ENCODE measurements at places on chromosomes 4 and X. TPM values are rescaled to one million over a fixed set of nuclear protein-coding genes. Genes with fewer than 3 reads are reported as not detected.

DNA sequence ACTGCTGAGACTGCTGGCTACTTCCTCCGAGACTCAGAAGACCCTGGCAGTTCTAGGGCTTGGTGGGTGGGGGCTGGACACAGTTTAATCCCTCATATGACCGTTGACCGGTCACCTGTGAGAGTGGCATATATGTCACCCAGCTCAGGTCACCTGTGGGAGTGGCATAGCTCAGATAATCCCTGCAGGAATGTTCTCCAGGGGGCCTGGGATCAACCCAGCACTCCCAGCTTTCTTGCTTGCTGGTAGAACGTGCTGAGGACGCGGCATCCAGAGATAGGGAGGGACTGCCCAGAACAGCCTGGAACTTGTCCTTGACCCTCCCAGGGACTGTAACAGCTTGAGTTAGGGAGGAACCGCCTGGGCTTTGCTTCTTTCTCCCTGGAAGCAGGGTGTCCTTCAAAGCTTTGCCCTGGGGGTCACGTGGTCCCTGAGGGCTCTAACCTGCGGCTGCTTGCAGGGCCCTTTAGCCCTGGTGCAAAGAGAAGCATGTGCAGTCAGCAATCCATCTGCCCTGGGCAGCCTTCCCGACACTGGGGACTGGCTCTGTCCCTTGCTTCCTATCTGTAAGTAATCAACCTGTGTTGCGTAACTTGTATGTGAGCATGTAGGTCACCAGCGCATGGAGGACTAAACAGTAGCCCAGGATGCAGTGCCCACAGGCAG lies 55.3 kb downstream of the ZFYVE28 start:
- DNase-seq, result no peak

DNA sequence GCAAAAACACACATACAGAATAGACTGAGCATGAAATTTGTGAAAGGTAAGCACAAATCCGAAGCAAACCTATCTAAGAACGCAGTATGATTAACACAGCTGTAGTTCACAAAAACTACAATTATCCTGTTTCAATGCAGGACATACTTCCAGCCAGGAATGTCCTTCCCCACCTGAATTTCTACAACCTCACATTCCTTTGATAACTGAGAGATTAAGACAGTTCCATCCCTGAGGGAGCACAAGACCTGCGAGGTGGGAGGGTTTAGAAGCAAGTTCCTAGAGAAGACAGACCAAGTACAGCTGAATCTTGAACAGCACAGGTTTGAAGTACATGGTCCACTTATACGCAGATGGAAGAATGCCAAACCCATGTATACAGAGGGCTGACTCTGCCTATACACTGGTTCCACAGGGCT lies 10.6 kb downstream of the ABCG2 start:
- no peak for DNase-seq

Gene S100G
- not detected for total RNA-seq

Gene NHSL2
- total RNA-seq, result 13.3 TPM

Gene GPRASP1
- total RNA-seq, result 4.0 TPM

Gene FDCSP
- not detected for total RNA-seq

Gene NSUN7
- total RNA-seq, result 1.7 TPM

DNA sequence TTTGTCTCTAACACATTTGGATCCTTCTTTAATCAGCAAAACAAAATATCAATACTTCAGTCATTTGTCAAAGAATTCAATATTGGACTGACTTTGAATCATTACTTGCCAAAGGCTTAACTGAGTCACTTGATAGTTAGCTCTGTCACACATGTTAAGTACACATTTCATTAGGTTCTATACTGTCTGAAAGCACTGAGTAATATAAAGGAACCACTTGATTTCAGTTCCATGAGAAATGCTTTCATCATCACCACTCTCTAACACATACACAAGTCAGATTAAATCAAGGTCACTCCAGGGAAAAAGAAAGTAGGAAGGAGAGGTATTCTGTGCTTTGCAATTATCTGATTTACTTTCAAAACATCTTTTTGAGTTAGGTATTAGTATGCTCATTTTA lies 1233.1 kb downstream of the C4orf33 start:
- no peak for DNase-seq

GRCh38 chrX:125205133-125205917 lies 114.3 kb upstream of the TEX13C start:
- no peak for DNase-seq

Gene CXCL3
- 15.1 TPM for total RNA-seq

- DNase-seq, result no peak
Observed at GRCh38 chrX:1754077-1754476, 139.2 kb downstream of the ASMT start.

DNA sequence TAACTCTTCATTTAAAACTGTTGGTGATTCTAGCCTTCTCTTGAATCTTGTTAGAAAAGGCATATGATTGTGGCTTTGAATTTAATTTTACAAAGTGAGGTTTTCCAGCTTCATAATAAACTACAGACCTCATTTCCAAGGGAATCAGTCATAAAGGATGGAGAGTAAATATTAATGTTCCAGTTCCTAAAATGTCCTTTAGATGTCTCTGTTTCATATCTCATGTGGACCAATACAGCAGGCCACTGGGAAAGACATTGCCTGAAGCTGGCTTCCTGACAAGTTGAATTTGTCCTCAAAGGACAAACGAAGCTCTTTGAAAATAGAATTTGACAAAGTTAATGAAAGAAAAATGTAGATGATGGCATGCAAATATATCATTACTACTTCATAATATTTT lies 125.4 kb downstream of the ZNF330 start:
- DNase-seq, result no peak

Gene ARHGAP24
- 48.6 TPM for total RNA-seq

- DNase-seq, result no peak
Observed at GRCh38 chr4:6331018-6331417, 61.4 kb downstream of the WFS1 start.

Gene STS
- 30.8 TPM for total RNA-seq

Gene CACNA1F
- total RNA-seq, result not detected

Gene MXRA5
- total RNA-seq, result 3.5 TPM

Gene CYLC1
- not detected for total RNA-seq

DNA sequence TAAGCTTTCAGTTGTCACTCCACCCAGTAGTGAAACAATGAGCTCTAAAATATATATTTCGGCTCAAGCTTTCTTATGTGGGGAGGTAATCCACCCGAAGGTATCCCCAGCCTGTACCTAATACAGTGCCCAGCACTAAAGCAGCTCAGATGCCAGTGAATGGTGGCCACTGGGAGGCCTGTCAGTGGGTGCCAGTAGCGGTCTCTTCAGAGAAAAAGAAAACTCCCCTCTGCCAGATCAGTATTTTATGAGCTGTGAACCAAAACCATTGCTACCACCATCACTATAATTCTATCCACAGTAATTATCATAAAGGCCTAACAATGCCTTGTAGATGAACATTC lies 835 bp upstream of the NFKB1 start:
- DNase-seq, result no peak

- no peak for DNase-seq
Observed at GRCh38 chr4:80361329-80361900, 25.9 kb downstream of the CFAP299 start.

GRCh38 chr4:89358935-89359638 lies 51.5 kb upstream of the GPRIN3 start:
- no peak for DNase-seq

Gene PHKA1
- 3.5 TPM for total RNA-seq

Gene AADAT
- 2.0 TPM for total RNA-seq

DNA sequence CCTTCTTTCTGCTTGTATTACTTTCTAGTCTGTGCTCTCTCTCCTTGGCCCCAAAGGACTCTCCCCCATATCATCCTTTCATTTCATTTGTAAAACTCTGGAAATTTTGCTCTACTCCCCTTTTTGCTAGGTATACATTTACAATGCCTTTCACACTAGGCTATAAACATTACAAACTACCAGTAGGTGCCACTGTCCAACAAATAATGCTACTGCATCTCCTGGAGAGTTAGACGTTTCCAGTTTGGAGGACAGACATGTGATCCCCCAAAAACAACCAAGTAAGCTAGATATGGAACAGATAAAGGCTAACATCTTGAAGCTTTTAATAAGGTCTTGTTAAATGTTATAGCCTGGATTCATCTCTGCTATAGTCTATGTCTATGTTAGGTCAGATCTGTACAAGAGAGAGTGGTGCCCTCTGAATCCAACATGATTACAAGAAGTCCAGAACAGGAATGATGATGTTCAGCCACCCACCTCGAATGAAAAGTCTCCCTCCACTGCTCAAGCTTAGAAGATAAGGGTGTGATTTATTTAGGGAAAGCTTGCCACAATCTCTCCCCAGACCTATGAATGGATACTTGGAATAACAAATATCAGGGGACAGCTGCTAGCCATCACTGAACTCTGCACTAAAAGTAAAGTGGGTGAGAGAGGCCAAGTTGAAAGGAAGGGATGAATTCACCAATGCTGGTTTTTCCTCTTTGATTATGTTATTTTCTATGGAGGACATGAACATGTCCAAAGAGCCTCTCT lies 14.3 kb downstream of the CBR4 start:
- no peak for DNase-seq

Gene CAMK2D
- 58.0 TPM for total RNA-seq

Gene EREG
- 4.1 TPM for total RNA-seq

- no peak for DNase-seq
Observed at GRCh38 chr4:159227984-159228383, 125.1 kb downstream of the RAPGEF2 start.

DNA sequence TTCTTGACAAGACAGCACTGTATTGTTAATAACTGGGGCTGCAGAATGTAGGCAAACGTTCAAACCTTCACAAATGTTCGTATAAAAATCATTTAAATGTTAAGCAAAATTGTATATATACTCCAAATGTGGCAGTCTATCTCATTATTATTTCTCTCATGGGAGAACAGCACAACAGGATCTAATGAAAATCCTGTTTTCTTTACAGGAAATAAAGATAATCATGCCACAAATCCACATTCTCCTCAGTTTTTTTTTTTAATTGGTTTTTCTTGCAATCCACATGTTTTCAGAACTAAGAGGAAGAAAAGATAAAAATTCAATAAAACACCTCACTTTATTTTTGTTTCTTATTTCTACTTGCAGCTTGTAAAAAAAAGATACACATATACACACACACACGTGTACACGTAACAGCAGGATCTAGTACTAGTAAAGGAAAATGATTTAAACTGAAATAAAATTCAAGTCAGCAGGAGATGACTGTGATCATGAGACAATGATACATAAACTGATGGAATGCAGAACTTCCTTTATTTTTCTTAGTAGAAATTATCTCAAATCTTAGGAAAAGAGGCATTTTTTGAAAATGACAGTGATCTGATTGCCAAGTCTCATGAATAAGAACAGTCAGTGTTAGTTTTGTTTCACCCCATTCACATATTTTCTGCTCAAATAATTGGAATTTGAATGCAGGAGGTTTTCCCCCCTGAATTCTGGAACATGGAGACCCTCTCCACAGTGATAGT lies 11.3 kb downstream of the APBB2 start:
- no peak for DNase-seq
